Transverse colon (tissue), 4 donors: ENCODE measurements at places on chromosomes 13 and 19.

- H3K4me1 ChIP-seq, result peaks cover 8% of the 10 kb centered on the region
- DNase-seq, result no peak
- H3K36me3 ChIP-seq, result no peaks in the 10 kb centered on the region
Measured at GRCh38 chr13:49297338-49297737, 49.6 kb downstream of the CDADC1 start.

DNA sequence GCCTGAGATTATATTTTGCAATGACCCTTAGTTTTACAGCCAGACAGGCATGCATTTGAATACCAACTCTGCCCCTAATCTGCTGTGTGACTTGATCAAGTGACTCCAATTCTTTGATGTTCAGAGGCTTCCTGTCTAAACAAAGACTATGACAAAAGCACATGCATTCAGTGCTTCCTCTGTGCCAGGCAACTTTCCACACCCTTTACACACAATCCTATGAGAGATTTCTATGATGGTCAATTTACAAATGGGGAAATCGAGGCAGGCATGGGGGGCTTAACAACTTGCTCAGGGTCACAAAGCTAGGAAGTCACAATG, 3.7 kb upstream of the LYPD3 start:
- H3K4me3 ChIP-seq, result no peak overlapping the region
- H3K27ac ChIP-seq, result no peak overlapping the region
- H3K4me1 ChIP-seq, result peaks cover 3% of the 10 kb centered on the region
- no peak for DNase-seq
- H3K27me3 ChIP-seq, result no peaks in the 10 kb centered on the region
- no peaks in the 10 kb centered on the region for H3K36me3 ChIP-seq

- no peaks in the 10 kb centered on the region for H3K36me3 ChIP-seq
- H3K4me3 ChIP-seq, result no peak overlapping the region
- peaks cover 14% of the 10 kb centered on the region for H3K4me1 ChIP-seq
- H3K27ac ChIP-seq, result no peak overlapping the region
Measured at GRCh38 chr19:1280636-1281568, 4.8 kb upstream of the EFNA2 start.

GRCh38 chr19:33683881-33684537, 62.3 kb downstream of the CHST8 start:
- H3K27me3 ChIP-seq, result peaks cover 41% of the 10 kb centered on the region
- no peaks in the 10 kb centered on the region for H3K36me3 ChIP-seq
- H3K4me3 ChIP-seq, result no peak overlapping the region
- DNase-seq, result no peak

DNA sequence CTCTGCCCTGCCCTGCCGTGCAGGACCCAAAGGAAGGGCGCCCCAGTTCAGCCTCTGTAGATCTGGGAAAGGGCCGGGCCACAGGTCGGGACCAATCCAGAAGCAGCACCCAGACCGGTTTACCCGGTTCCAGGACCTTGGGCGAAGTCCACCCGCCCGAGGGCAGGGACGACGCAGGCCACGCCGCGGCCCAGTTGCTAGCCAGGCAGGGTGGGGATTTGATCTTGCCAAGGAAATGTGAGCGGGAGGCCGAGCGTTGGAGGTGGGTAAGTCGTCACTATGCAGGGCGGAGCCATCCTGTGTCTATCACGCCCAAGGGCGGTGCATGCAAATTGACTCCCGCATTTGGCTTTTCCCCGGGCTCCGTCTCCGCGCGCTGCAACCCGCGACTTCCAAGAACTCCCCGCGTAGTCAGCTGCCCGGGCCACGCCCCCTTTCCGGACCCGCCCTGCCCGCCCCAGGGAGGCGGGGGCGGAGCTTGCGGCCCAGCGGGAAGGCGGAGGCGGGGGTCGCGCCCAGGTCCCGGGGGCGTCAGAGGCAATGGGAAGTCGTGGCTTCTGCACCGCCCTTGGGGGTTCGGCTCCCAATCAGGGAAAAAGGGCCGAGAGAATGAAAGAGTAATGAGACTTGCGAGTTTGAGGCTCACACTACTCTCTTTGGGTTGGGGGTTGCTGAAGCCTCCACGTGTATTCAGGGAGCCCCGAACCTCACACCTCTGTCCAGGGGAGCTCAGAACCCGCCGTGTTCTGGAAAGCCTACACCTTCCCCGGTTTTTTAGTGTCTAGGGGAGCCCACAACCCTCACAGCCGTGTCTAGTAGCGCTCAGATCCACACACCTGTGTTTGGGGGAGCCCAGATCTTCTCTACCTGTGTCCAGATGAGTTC, 12.8 kb downstream of the IER2 start:
- peak overlapping the region; percentile 46 for H3K4me3 ChIP-seq
- DNase-seq, result peak; percentile 99
- no peaks in the 10 kb centered on the region for H3K36me3 ChIP-seq
- peaks cover 67% of the 10 kb centered on the region for H3K4me1 ChIP-seq

DNA sequence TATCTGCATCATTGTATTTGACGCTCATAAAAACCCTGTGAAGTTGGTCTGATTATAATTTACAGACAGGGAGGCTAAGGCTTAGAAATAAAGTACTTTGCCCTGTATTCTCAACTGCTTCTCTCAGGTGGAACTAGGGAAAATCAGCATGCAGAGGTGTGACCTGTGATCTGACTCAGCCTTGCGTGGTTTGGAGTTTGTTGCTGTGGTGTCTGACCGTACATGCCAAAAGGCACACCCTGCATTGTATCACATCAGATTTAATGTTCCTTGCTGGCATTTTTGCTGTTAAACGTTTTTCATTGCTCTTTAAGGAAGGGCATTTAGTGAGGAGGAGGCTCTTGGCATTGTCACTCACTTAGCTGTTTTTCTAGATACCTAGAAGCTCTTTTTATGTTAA, 58.8 kb upstream of the C1QTNF9B start:
- peaks cover 7% of the 10 kb centered on the region for H3K4me1 ChIP-seq
- no peaks in the 10 kb centered on the region for H3K27me3 ChIP-seq

DNA sequence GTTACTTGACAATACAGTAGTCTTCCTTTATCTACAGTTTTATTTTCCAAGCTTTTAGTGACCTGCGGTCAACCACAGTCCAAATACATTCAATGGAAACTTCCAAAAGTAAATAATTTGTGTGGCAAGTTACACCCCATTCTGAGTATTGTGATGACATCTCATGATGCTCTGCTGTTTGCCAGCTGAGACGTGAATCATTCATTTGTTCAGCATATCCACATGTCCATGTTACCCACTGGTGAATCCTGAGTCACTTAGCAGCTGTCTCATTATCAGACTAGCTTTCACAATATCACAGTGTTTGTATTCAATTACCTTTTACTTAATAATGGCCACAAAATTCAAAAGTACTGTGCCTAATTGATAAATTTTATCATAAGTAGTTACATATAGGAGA, 179.8 kb downstream of the PRR20E start:
- no peaks in the 10 kb centered on the region for H3K27me3 ChIP-seq
- H3K4me3 ChIP-seq, result no peak overlapping the region
- no peaks in the 10 kb centered on the region for H3K4me1 ChIP-seq
- H3K27ac ChIP-seq, result no peak overlapping the region
- DNase-seq, result no peak
- no peaks in the 10 kb centered on the region for H3K36me3 ChIP-seq

GRCh38 chr19:51822946-51823345, 28.0 kb downstream of the FPR3 start:
- H3K4me1 ChIP-seq, result no peaks in the 10 kb centered on the region
- H3K27ac ChIP-seq, result no peak overlapping the region
- H3K4me3 ChIP-seq, result no peak overlapping the region
- no peak for DNase-seq
- no peaks in the 10 kb centered on the region for H3K27me3 ChIP-seq

DNA sequence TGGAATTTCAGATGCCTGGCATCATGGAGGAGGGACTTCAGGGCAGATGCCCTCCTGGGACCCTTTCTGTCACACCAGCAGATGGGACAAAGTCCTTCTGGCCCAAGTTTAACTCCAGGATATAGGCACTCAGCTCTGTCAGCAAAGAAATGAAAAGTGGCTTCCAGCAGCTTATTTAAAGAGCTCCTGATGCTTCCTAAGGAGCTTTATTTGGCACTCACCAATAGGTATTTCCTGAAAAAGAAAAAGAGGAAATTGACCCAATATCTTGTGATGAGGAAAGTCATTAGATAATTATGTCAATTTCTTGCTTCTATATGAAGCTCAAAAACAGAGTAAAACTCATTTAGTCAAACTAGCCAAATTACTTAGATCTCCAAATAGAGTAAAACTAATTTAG, 224.6 kb downstream of the RAP2A start:
- no peaks in the 10 kb centered on the region for H3K4me1 ChIP-seq
- no peak overlapping the region for H3K27ac ChIP-seq
- H3K27me3 ChIP-seq, result no peaks in the 10 kb centered on the region
- H3K36me3 ChIP-seq, result no peaks in the 10 kb centered on the region

DNA sequence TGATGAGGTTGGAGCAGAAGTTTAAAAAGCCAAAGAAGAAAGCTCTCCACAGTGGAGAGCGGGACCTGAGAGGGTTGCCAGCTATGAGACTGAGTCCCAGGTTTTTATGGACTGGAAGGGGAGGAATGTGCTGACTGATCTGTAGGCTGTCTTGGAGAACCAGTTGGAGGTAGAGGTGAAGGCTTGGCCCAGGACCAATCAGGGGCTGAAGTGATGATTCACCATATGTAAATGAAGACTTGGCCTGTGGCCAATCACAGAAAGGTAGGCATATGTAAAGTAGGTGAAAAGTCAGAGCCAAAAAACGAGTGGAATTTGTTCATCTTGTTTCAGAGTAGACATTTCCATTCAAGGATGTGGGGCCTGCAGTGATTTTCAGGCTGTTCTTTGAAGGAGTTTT, 17.5 kb upstream of the KBTBD6 start:
- no peaks in the 10 kb centered on the region for H3K4me1 ChIP-seq
- no peaks in the 10 kb centered on the region for H3K36me3 ChIP-seq
- H3K27ac ChIP-seq, result no peak overlapping the region
- DNase-seq, result no peak
- no peaks in the 10 kb centered on the region for H3K27me3 ChIP-seq
- H3K4me3 ChIP-seq, result no peak overlapping the region

- H3K4me1 ChIP-seq, result peaks cover 2% of the 10 kb centered on the region
- H3K4me3 ChIP-seq, result no peak overlapping the region
- H3K36me3 ChIP-seq, result no peaks in the 10 kb centered on the region
- no peak overlapping the region for H3K27ac ChIP-seq
- DNase-seq, result no peak
Measured at GRCh38 chr19:28427376-28428083, 785.4 kb downstream of the UQCRFS1 start.

DNA sequence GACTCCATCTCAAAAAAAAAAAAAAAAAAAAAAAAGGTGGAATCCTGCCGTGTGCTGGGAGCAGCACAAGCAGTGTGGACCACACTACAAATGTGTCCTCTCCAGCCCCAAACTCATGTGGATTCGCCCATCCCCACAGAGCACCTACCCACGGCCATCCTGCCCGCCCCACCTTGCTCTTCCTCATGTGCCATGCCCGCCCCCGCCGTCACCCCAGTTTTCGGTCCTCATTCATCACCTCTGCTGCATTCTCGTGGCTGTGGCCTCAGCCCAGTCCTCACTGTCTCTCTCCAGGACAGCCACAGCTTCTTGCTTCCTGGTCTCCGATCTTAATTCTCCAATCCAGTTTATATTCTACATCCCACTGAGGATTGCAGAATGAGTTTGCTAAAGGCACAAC, 80.0 kb upstream of the TM9SF2 start:
- no peaks in the 10 kb centered on the region for H3K36me3 ChIP-seq
- DNase-seq, result peak; percentile 7
- H3K4me3 ChIP-seq, result no peak overlapping the region
- no peaks in the 10 kb centered on the region for H3K4me1 ChIP-seq

GRCh38 chr19:40805258-40805868, 6.4 kb downstream of the EGLN2 start:
- H3K27me3 ChIP-seq, result no peaks in the 10 kb centered on the region
- H3K4me3 ChIP-seq, result no peak overlapping the region
- H3K4me1 ChIP-seq, result peaks cover 67% of the 10 kb centered on the region
- DNase-seq, result peak; percentile 64
- H3K27ac ChIP-seq, result peak overlapping the region; percentile 96
- no peaks in the 10 kb centered on the region for H3K36me3 ChIP-seq

DNA sequence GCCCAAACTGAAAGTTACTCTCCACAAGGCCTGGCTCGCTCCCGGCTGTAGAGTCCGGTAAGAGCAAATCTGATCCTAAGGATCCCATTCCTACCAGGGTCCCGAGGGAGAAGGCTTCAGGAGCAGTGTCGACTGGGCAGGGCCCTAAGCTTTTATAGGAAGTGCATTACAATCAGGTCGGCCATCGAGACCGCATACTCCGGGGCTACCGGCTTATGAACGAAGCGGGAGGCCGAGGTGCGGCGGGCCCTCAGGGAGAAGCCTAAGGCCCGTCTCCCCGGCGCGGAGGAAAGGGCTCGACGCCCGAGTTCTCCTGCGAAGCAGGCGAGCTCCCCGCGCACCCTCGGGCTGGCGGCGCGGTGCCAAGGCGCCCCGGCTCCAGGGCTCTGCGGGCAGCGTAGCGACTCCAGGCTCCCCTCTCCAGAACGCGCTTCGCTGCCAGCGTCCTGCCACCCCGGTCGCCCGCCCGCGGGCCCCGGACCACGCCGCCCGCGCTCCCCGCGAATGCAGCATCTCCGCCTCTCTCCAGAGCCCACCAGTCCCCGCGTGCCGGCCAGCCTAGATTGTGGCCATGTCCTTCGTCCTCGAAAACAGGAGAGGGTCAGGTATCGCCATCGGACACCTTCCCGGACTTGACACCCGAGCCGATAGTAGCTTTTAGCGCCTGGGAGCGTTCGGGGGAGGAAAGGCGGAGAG, 1.4 kb downstream of the EFNB2 start:
- H3K36me3 ChIP-seq, result no peaks in the 10 kb centered on the region
- peaks cover 26% of the 10 kb centered on the region for H3K4me1 ChIP-seq
- H3K27ac ChIP-seq, result peak overlapping the region; percentile 91
- peaks cover 7% of the 10 kb centered on the region for H3K27me3 ChIP-seq

- H3K27me3 ChIP-seq, result no peaks in the 10 kb centered on the region
- H3K36me3 ChIP-seq, result no peaks in the 10 kb centered on the region
- no peak overlapping the region for H3K27ac ChIP-seq
- H3K4me1 ChIP-seq, result peaks cover 20% of the 10 kb centered on the region
Measured at GRCh38 chr13:34469196-34469986, 472.7 kb upstream of the NBEA start.

- H3K27ac ChIP-seq, result no peak overlapping the region
- DNase-seq, result no peak
- no peak overlapping the region for H3K4me3 ChIP-seq
- H3K27me3 ChIP-seq, result no peaks in the 10 kb centered on the region
- peaks cover 9% of the 10 kb centered on the region for H3K36me3 ChIP-seq
Measured at GRCh38 chr13:21537105-21537504, 66.9 kb downstream of the MICU2 start.

- peak; percentile 69 for DNase-seq
- H3K27ac ChIP-seq, result no peak overlapping the region
- H3K36me3 ChIP-seq, result no peaks in the 10 kb centered on the region
- H3K4me3 ChIP-seq, result no peak overlapping the region
Measured at GRCh38 chr19:50465986-50466705, 10.2 kb upstream of the EMC10 start.

DNA sequence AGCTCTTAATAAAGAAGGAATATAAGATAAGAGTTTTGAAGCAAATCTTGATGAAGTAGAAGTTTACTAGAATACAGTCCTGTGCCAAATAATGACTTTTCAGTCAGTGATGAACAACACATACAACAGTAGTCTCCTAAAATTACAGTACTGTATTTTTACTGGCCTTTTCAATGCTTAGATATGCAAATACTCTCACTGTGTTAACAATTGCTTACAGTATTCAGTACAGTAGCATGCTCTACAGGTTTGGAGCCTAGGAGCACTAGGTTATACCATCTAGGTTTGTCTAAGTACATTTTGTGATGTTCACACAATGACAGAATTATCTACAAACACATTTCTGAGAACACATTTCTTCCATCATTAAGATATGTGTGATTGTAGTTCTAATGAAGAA, 316.7 kb upstream of the KLHL1 start:
- DNase-seq, result no peak
- H3K4me3 ChIP-seq, result no peak overlapping the region
- no peak overlapping the region for H3K27ac ChIP-seq
- no peaks in the 10 kb centered on the region for H3K4me1 ChIP-seq
- H3K27me3 ChIP-seq, result no peaks in the 10 kb centered on the region
